ENCODE measurements at places on chromosomes 7 and 10.

DNA sequence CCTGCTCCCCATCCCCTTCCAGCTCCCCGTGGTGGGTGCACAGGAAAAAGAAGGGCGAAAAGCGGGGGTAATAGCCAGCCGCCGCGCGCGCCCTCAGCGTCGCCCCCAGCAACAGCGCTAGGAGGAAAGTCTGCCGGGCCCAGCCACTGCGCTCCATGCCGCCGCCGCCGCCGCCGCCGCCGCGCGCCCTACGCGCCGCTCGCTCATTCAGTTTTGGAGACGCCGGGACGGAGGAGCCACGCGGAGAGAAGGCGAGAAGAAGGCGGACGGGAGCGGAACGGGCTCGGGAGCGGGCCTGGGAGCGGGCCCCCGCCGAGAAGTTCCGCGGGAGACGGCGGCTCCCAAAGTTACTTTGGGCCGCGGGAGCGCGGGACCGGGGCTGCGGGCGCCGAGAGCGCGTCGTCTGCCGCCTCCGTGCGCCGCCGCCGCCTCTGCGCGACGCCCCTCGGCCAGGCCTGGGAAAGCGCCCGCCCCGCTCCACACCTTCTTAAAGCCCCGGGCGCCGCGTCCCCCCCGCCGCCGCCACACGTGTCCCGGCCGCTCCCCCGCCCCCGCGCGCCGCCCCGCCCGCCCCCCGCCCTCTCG is at the start of gene RELN:
RELN (minus strand) TSS at position 459 of the 585 bp plus-strand sequence; CDS start at position 157, 302 bp downstream.
- no peak for DNase-seq

GRCh38 chr7:80036107-80036506 is 98.5 kb upstream of the GNAI1 start:
- no peak for DNase-seq

- DNase-seq = no peak
Observed at GRCh38 chr7:18086165-18087025, 58.7 kb upstream of the PRPS1L1 start.

GRCh38 chr7:37341033-37341630 is 107.5 kb downstream of the ELMO1 start:
- DNase-seq = no peak

GRCh38 chr7:89771003-89771636 is 383.1 kb upstream of the STEAP1 start:
- DNase-seq = no peak

DNA sequence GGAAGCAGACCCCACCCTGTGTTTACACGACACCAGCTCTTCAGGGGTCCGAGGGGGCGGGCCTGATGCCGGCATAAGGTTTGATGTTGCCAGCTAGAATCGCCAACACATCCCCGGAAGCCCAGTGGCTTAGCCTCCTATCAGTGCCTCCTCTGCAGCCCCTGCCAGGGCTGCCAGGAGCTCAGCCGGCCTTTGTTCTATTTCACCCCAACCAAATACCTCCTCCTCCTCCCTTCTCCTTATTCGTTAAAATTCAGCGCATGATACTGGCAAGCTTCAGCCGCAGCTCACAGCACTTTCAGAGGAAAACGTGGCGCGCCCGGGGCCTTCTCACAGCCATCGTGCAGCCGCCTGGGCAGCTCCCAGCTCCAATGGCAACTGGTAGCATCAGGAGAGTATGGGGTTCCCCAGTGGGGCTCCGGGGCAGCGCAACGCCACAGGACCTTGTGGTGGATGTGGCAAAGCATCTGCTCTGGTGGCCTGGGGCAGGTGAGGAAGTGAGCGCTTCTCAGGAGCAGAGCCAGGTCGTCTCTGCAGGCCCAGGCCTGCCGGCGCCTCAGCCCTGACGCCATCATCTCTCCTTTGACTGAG is 176.4 kb upstream of the RHEB start:
- DNase-seq = no peak

- DNase-seq = no peak
Observed at GRCh38 chr10:72104472-72105097, 16.2 kb upstream of the SPOCK2 start.

DNA sequence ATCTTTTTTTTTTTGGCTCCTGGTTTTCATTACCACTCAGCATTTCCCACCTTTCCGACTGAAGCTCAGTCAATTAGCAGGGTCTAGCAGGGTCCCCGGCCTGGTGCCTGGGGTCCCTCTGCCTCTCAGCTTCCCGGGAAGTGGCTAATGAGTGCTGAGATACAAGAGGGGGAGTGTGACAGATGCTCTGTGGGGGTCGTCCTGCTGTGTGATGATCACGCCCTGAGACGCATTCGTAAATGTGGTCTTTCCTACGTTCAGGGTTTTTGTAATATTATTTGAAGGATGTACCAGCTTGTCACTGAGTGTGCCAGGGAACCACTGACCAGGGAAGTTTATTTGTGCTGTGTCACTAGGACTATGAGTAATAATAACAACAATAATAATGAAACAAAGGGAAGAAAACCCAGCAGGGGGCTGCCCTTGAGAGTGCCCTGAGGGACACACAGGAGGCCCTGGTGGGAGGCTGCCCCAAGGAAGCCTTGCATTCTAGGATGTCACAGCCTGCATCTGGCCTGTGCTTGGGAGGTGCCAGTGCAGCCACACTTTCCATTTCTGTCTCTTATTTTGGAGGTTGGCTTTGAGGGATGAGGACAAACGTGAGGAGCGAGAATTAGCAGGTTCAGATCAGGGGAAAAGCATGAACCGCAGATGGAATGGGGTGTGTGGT is 337.8 kb downstream of the ADARB2 start:
- no peak for DNase-seq

- DNase-seq = no peak
Observed at GRCh38 chr10:126114884-126115555, 218.7 kb downstream of the FANK1 start.

GRCh38 chr10:100735337-100736143 is 9.8 kb upstream of the PAX2 start:
- DNase-seq = no peak

DNA sequence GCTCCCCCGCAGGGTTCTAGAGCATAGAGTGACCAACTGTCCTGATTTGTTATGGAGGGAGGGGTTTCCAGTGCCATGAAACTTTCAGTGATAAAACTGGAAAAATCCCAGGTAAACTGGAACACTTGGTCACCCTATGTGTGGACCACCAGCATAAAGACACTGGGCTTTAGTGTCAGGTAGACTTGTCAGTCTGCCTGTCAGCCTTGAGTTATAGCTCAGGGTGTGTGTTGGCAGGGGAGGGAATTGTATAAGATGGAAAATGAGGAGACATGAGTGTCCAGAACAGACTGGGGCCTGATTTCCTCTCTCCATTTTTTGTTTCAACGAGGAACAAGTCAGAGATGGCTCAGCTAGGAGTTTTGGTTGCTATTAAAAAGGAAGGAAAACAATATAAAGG is 10.2 kb upstream of the EFCAB10 start:
- no peak for DNase-seq

- no peak for DNase-seq
Observed at GRCh38 chr7:88693131-88693530, 66.4 kb upstream of the ZNF804B start.

DNA sequence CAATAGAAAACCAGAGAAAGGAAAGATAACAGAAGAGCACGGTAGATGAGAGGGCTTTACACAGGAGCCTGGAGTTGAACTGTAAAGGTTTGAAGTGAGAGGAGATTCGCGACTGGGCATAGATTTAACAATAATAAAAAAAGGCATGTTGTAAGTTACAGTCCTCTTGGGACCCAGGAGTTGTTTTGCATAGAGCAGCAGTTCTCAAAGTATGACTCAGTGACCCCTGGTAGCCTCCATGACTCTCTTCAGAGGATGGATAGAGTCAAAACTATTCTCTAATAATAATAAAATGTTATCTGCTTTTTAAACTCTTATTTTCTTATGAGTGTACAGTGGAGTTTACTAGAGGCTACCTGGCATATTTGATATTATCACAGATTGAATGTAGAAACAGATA is 262.3 kb downstream of the SORCS3 start:
- no peak for DNase-seq

DNA sequence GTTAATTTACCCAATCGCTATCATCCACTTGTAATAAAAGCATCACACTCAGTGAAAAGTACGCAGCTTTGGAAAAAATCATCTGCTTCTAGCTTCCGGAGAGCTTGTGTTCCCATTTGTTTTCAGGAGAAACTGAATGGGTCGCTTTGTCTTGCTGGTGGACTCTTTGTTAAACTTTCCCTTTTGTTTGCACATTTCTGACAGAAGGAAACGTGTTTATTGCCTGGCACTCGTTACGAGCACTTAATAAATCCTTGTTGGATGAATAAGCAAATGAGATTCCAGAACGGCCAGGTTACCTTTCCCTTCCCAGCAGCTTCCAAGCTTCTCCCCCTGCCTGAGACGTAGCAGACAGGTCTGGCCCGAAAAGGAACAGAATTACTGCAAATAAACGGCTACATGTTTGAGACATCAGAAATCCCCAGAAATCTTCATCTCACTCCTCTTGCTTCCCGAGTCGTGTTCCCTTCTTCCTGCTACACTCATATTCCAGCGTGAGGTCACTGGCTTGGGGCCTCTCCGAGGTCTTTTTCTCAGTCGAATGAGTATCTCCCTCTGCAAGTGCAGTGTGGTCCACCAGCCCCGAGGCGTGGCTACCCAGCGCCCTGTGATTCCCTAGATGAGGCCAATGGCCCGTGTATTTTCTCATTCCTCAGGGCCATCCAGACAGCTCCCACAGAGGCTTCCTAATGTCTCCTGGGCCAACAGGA is 167.2 kb downstream of the FRMD4A start:
- DNase-seq = no peak

DNA sequence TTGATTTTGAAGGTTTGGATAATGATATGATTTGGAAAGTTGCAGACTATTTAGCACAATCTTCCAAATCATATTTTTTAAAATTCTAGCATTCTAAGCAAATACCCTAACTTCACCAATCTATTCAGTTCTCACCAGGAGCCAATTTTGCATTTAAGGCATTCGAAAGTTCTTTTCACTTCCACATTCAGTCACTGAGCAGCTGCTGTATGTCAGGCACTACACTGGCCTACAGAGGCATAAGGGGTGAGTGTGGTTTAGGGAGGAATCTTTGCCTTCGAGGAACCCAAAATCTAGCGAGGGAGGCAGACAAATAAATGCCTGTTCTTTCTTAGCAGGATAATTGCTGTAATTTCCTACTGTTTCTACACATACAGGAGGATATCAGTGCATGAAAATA is 10.7 kb upstream of the UCN3 start:
- no peak for DNase-seq

- no peak for DNase-seq
Observed at GRCh38 chr10:93454146-93454545, 28.0 kb downstream of the MYOF start.

DNA sequence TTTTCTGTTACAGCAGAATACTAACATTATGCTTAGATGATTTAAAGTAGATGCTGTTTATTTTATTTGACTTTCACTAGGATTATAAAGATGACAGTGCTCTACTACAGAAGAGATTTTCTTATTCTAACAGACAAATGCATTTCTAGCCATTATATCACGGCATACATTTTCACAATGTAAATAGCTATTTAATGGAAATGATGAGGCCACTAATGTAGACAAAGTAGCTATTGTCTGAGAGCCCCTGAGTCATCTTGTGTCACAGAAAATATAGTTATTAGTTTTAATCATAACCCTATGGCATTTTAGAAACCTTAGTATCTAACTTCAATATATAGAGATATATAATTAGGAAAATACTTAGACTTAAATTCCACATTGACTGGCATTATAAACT is 158.0 kb upstream of the AHR start:
- no peak for DNase-seq

DNA sequence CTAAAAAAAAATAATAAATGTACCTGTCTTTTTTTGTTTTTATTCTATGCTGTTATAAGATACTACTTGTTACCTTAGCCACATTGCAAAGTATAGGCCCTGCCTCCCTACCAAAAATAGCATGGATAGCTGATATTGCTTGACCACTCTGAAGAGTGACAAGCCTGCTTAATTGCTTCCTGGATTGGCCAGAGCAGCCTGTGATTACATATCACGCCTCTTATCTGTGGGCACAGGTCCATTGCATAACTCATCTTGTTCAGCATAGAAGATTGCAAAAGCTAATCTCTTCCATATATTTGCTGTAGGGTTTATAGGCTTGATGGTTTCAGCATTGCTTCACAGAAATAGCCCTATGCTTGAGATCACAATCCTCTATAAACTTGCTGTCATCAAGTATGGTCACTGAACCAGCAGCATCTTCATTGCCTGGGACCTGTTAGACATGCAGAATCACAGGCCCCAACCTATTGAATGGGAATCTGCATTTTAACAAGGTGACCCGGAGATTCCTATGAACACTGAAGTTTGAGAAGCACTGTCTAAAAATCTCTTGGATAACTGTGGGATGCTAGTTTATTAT is 280.8 kb upstream of the CDC14C start:
- DNase-seq = no peak

- no peak for DNase-seq
Observed at GRCh38 chr10:6201516-6201975, 1.2 kb upstream of the PFKFB3 start.

DNA sequence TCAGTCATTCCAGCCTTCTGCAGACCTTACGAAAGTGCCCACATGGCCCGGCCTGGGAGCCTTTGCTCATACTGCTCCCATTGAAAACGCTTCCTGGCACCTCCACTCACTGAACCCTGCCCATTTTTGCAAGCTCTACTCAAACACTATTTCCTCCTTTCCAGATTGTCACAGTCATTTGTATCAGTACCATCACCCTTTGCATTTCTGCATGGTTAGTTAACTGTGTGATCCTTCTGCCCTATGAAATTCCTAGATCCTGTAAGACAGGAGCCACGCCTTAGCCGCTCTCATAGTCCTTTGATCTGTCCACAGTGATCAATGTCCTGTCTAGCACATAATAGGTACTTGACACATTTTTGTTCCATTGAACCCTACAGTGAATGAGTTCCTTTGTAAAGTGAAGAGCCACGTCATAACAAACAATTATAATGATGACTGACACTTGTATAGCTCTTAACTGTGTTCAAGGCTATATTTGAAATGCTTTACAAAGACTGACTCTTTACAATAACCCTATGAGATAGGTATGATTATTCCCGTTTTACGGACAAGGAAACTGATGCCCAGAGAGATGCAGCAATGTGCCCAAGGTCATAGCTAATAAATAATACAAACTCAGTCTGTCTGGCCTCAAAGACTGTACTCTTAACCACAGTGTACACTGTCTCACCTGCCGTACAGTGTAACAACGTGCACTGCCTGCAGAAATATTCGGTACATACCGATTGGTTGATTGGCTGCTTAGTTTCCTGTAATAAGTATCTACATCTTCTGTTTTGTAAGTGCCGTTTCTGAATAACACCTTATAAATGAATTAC is 16.6 kb upstream of the ITIH2 start:
- no peak for DNase-seq

Data from NCI-H510A (cell line).